ENCODE measurements at places on chromosomes 11 and 22.

DNA sequence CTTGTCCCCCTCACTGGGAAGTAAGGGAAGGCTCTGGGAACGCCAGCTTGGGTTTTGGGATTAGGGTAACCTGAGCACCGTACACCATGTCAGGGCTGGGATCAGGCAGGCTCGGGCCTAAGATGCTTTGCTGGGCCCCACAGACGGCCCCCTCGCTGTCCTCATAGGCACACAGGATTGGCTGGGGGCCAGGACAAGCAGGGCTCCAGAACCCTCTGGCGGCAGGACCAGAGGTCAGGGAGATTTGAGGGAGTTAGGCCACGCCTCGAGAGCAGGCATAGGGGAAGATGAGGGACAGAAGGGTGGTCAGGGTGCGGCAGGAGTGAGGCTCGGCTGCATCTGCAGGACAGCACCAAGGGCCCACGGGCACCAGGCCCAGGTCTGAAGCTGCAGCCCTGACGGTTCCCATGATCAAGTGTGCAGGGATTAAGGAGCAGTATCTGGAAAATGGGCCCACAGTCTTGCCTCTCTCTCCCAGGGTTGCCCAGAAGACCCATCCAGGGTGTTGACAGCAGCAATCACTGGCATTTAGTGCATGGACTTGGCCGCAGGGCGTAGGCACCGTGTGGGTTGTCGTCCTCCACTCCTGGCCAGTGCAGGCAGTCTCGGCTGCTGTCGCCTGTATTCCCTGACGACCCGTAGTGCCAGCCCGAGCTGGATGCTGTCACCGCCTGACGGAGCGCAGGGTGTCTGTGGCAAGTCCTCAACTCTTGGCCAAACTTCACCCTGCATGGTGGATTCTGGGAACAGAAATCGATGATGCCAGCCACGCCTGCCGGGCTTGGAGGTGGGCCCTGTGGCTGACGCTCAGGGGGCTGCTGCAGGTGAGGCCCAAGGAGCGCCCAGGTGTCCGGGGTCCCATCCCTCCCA, 15.7 kb upstream of the GNB1L start:
- DNase-seq, result no peak

GRCh38 chr11:12235553-12235946, 125.2 kb downstream of the MICAL2 start:
- DNase-seq, result no peak

DNA sequence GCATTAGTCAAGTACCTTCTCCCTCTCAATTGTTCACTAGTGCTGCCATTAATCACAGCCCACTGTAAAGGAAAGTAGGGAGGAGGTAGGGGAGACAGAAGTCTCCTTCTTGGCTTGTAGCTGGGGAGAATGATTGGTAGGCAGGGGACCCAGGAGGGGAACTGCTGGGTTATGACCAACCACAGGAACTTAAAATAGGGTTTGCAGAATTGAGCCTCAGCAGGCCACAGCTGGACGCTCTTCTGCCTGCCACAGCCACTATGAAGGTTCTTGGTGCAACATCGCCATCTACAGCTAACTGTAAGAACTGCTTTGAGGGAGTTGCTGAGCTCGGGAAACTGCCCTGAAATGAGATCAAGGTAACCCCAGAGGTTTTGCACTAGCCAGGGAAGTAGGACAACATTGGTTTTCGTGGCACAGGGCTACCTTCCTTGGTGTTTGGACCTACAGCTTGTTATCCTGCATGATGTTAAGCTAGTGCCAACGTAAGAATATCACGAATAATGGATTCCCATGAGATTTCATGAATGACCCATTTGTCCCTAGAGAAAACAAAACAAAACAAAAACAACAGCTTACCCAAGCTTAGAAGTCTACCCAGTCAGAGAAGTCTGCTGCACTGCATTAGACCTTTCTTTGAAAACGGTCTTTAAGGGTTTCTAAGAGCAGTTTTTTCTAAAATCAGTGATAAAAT, 787.1 kb upstream of the API5 start:
- no peak for DNase-seq

GRCh38 chr22:50564289-50564688, 1.6 kb upstream of the SYCE3 start:
- DNase-seq, result no peak

DNA sequence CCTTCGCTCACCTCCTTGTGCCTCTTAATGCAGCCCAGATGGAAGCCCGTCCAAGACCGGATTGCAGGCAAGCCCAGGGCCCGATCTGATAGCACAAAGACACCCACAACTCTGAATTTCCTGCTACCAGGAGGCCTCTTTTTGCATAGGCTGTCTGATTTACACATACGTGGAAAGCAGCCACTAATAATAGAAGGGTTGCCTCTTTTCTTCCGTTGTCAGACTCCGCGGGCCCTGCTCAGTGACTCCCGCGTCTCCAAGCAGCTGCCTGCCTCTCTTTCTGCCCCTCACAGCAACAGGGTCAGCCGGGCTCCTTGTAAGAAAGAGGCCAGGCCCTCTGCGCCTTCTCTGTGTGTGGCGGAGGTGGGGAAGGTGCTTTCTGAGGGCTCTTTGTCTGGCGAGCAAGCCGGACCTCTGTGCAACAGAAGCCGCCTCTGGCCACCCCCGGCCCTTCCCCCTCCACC, 26.7 kb downstream of the FLI1 start:
- no peak for DNase-seq

- no peak for DNase-seq
Observed at GRCh38 chr11:113296447-113297205, 17.8 kb upstream of the TTC12 start.

DNA sequence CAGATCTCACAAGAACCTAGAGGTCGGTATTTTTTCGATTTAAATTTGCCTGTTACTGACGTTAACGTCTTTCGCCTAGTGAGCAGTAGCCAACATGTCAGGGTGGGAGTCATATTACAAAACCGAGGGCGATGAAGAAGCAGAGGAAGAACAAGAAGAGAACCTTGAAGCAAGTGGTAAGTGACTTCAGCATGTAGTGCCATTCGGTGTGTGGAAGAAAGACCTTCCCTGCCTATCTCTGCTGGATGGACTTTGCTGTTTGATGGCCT, 750 bp downstream of the XRCC6 start:
- DNase-seq, result no peak
